ENCODE measurements at places on chromosomes 16 and 17. TPM values are rescaled to one million over a fixed set of nuclear protein-coding genes. Genes with fewer than 3 reads are reported as not detected.

Gene CPD
- polyA plus RNA-seq = 14.3 TPM

Gene EMC8
- polyA plus RNA-seq = 38.9 TPM

Gene C17orf67
- polyA plus RNA-seq = 0.15 TPM

Gene MAP3K3
- 16.6 TPM for polyA plus RNA-seq

Gene ZSCAN32
- 22.0 TPM for polyA plus RNA-seq

Gene GP1BA
- polyA plus RNA-seq = not detected

Gene KRT12
- not detected for polyA plus RNA-seq

Gene GJD3
- polyA plus RNA-seq = not detected

Gene C16orf89
- not detected for polyA plus RNA-seq

Gene FOXJ1
- 0.84 TPM for polyA plus RNA-seq

All from neural cell (in vitro differentiated cells).